ENCODE measurements at places on chromosomes 1 and 21. TPM values are rescaled to one million over a fixed set of nuclear protein-coding genes. Genes with fewer than 3 reads are reported as not detected.

GOLT1A gene
- not detected for polyA plus RNA-seq

MYOC gene
- polyA plus RNA-seq = not detected

CHRM3 gene
- not detected for polyA plus RNA-seq

CNIH3 gene
- 4.7 TPM for polyA plus RNA-seq

ADGRL4 gene
- 21.3 TPM for polyA plus RNA-seq

TBX15 gene
- polyA plus RNA-seq = 41.7 TPM

LCE1D gene
- not detected for polyA plus RNA-seq

CRABP2 gene
- polyA plus RNA-seq = 64.1 TPM
